ENCODE measurements at places on chromosomes 2 and 18.

DNA sequence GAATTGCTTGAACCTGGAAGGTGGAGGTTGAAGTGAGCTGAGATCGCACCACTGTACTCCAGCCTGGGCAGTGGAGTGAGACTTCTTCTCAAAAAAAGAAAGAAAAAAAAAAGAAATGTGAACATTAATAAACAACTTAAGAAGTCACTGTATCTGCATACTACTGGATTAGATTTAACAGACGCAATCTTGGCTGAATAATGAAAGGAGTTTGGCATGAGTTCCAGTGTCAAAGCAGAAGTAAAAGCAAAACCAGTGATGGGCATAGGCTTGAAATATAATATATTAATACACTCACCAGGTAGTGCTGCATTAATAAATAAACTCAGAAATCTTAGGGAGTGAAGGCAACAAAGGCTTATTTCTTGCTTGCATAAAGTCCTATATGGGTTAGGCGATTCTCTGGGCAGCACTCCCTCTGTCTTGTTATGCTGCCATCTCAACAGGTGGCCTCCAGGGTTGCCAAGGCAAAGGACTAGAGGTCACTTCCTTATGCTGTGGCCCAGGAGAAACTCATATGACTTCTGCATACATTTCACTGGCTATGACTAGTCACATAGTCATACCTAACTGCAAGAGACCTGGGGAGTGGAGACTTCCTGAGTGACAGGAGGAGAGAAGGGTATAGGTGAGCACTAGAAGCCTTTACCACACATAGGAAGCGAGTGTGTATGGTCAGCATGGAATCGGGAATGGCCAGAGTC is 296.2 kb upstream of the SPRED2 start:
- DNase-seq = no peak

GRCh38 chr18:13451661-13452387 is 233.3 kb downstream of the LDLRAD4 start:
- DNase-seq = no peak

GRCh38 chr18:36424741-36425142 is 127.2 kb downstream of the FHOD3 start:
- no peak for DNase-seq

DNA sequence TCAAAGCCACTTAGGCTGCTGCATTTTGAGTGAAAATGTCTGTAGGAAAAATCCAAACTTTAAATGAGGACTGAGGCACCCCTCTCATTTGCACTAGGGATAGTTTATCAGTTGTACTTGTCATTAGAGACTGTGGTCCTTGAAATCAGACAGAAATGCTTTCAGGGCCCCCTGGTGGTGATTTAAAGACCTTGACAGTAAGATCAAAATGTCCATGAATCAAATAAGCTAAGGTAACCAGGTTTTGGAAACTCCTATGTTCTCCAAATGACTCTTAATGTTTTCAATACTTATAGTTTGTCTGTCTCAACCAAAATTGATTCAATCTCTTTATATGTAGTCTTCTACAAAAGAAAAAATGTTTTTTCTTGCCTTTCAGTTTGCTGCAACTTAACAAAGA is 28.8 kb upstream of the DDX18 start:
- peak; percentile 32 for DNase-seq

DNA sequence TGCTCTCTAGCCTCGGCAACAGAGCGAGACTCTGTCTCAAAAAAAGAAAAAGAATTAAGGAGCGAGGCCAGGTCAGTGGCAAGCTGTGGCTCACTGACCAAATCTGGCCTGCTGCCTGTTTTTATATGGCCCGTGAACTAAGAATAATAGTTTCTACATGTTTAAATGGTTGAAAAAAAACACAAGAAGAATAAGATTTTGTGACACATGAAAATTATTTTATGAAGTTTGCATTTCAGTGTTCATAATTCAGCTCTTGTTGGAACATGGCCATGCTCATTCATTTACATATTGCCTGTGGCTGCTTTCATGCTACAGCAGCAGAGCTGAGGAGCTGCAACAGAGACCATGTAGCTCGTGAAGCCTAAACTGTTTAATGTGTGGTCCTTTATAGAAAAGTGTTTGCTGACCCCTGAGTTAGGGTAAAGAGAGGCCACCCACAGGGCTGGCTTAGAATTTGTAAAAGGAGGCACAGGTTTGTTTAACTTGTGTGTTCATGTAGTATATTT is 59.5 kb downstream of the MFSD6 start:
- no peak for DNase-seq

DNA sequence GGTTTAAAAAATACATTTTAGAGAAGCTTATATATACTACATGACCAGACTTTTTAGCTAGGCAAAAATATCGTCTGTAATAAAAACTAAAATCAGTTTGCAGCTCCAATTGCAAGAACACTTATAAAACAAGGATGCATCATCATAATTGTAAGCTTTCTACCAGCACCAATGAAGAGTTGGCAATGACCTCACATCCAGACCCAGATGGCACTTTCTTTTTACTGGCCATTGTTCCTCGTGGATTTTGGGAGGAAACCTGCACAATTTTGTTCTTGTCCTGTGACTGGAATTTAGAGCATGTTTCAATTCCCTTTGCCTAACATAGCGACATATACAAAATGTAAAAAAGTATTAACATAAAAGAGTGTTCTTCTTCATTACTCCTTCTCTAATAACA is 174.3 kb downstream of the ZNF521 start:
- DNase-seq = no peak

GRCh38 chr2:142707318-142707717 is 170.1 kb upstream of the KYNU start:
- no peak for DNase-seq

GRCh38 chr2:117432746-117433145 is 381.7 kb upstream of the DDX18 start:
- DNase-seq = no peak

DNA sequence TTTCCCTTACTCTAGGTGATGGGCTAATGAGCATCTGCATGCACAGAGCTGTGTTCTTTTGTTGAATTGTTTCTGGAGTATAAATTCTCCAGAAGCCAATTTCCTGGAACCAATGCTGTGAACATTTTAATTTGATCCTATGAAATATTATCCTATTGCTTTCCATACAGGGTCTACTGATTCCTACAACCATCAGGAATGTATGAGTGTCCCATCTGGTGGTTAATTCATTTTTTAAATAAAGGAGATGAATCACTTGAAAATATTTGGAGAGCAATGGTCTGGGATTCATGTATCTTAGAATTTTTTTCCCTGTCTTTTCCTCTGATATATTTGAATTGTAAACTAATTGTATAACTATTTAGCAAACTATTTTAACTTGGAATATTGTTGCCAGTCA is 14.0 kb downstream of the KIF5C start:
- DNase-seq = no peak

DNA sequence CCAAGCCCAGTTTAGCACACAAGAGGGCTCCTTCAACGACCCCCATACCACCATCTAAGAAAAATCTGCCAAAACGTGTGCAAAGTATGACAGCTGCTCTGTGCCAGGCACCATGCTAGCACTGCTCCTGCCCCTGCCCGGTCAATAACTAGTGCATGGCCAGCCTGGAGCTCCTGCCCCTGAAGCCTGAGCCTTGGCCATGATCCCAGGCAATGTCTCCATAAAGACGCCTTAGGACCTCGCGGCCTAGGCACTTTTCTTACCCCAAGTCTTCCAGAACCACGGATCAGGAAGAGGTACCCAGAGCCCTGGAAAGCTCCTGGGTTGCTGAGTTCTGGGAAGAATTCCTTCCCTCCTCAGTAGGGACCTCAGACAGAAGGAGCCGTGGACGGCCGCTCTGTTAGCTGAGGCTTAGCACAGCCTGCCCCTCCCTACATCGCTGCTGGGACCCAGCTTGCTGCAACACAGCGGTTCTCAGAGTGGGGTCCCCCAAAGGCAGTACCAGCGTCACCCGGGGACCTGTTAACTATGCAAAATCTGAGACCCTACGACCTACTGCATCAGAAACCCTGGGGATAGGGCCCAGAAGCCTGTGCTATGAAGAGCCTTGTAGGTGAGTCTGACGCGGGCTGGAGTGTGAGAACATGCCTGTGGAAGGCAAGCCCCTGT is 117.8 kb upstream of the TWIST2 start:
- DNase-seq = no peak

- no peak for DNase-seq
Measured at GRCh38 chr2:233693963-233694362, 1.3 kb downstream of the UGT1A6 start.

DNA sequence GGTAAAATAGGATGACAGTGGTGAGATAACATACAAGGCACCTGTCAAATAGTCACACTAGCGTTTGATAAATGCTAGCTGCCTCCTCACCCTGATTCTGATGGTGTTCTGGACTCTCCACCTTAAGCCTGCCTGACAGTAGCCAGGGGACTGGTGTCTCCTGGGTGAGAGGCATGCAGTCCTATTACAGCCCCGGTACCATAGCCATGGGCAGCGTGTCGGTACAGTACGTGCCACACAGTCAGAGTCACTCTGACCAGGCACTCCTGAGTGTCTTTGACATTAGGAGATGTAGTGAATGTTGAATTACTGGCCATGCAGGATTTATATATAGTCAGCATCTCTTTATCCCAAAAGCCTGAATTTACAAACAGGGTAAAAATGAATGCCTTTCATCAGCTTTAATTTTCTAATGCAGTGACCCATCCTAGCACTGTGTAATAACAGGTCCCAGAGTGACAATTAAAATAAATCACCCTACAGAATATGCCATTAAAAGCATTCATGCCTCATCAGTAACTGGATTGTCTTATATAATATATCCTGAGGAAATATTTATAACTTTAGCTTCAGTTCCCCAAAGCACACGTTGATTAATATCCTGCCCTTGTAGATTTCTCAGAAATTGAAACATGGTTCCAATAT is 760.3 kb upstream of the SOX11 start:
- DNase-seq = no peak

DNA sequence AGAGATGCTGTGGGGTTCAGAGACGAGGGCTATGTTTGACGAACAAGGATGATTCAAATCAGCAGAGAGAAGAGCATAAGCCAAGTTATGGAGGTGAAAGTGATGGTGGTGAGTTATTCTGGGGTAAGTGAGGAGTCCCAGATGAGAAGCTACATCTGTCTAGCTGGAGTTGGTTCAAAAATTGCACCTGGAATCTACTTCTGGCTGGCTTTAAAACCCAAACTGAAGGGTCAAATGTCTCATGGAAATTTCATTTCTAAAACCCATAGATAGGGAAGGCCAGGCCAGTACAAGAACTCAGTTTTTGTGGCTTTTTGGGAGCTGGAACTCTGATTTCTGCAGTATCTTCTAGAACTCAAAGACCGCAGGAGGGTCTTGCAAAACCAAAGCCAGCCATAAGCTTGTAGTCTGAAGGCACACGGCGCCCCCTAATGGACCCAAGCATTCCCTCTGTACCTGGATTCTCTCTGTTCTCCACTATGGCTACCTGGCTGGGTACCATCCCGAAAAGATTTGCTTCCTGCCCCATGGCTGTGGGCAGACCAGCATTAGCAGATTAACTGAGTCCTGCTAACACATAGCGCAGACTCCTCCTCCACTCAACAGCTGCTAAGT is 229.1 kb upstream of the SLC14A2 start:
- DNase-seq = no peak

- DNase-seq = no peak
Measured at GRCh38 chr2:42169874-42170521, 845 bp downstream of the EML4 start.

DNA sequence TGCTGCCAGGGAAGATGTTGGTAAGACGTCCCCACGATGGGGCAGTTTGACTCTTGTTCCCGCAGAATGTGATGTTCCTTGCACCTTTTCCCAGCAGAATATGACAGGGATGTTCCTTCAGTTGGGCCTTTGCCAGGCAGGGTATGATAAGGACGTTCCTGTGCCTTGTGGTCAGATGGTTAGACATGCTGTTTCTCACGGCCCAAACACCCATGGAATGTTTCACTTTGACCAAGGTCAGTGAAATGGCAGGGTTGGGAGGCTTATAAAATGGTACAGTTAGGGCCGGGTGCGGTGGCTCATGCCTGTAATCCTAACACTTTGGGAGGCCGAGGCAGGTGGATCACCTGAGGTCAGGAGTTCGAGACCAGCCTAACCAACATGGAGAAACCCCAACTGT is 40.3 kb upstream of the YPEL5 start:
- no peak for DNase-seq

DNA sequence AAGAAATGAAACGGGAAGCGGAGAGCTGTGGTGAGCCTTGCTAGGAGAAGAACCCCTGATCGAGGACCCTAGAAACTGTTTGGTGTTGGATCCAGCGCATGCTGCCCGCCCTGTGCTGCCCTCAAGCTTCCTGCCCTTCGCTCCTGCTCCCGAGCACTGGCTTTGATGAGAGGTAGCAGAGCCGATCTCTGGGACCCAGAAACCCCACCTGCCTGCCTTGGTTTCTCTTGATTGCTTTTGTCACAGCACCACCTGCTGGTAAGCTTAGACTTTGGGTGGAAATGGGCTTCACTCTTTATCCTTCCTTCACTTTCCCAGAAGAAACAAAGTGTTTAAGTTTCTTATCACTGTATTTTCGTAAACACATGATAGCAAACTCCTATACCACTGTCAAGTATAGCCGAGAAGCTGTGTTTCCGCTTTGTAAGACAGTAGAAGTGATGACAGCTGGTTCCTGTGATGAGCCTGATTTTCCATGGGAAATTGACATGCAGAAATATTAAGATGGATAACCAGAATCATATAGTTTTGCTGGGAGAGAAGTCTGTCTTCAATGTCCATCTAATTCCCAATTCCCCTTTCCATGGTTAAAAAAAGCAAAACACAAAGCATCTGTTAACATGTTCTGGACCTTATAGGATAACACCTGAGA is 267.4 kb downstream of the PHLPP1 start:
- DNase-seq = no peak

DNA sequence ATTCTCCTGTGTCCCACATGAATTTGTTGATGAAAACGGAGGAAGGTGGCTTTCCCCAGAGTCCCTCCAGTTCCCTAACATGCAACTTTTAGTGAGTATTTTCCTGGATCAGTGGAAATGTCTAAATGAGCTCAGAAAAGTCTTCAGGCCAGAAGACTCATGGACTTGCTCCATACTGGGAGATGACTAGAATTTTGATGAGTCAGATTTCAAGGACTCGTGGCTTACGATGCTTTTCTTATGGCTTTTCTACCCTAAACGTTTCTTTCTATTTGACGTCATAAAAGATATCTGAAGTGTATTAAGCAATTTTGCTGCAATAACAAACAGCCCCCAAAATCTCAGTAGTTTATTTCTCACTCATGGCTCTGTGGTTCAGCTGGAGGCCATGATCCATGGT is 397.6 kb downstream of the FBXO15 start:
- no peak for DNase-seq

- DNase-seq = no peak
Measured at GRCh38 chr2:83370419-83370762, 1088.7 kb downstream of the SUCLG1 start.

DNA sequence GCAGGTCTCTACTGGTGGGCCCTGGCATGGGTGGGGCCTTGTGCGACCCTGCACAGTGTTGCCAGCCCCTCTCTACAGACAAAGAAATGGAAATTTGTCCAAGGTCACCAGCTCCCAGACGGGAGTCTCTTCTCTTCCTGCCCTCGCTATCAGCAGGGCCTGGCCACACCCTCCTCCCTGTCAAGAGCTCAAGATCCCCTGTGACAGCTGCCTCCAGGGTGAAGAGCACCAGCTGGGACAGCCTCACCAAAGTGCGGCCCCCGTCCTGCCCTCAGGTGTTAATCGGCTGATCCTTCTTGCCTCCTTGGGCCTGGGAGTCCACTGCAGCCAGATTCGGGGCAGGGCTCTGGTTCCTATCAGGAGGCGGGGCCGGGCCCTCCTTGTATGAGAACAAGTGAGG is 259.1 kb downstream of the TWIST2 start:
- no peak for DNase-seq

Measured in activated CD4-positive, alpha-beta T cell treated with anti-CD3 and anti-CD28 coated beads, Interleukin-2, amount 50 U/mL, for 24 hours (primary cell).